ENCODE measurements at places on chromosomes 7 and 10.

GRCh38 chr10:93756118-93756517 lies 1.6 kb upstream of the LGI1 start:
- no peak for DNase-seq

DNA sequence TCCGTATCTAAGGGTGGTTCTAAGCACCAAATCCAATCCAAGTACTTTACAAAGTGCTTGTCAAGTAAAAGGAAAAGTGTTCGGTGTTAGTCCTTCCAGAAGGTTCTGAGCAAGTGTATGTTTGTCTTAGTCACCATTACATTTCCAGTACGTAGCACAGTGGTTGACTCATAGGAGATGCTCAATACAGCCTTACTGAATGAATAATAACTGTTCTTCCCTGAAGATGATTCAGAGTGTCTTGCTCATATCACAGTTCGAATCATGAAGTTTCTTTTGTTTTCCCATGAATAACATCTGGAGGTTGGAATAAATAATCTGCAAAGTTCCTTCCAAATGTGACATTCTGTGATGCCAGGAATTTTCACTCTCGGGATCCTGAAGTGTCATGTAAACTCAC lies 53.4 kb downstream of the WNT2 start:
- no peak for DNase-seq

- no peak for DNase-seq
These were observed 5.4 kb downstream of the LOXL4 start for GRCh38 chr10:98262571-98262970.

GRCh38 chr7:129202058-129202777 lies 13.8 kb downstream of the SMO start:
- no peak for DNase-seq

- no peak for DNase-seq
These were observed 131.7 kb downstream of the DOCK4 start for GRCh38 chr7:112074464-112074863.

DNA sequence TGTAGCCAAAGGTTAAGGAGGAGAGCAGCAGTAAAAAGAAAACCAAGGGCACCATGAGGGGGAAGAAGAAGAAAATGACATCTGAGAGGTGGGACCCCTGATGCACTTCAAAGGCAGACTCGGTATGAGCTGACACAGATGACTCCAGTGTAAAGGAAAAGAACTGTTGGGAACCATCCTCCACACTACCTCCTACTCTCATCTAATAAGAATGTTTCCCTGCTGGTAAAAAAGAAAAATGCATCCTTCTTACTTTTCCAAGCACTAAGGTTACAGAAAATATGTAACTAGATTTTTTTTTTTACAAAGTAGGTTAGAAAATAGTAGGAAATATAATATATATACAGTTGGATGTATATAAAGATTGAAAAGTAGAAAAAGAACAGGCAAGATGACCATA lies 16.9 kb downstream of the TAS2R41 start:
- no peak for DNase-seq

DNA sequence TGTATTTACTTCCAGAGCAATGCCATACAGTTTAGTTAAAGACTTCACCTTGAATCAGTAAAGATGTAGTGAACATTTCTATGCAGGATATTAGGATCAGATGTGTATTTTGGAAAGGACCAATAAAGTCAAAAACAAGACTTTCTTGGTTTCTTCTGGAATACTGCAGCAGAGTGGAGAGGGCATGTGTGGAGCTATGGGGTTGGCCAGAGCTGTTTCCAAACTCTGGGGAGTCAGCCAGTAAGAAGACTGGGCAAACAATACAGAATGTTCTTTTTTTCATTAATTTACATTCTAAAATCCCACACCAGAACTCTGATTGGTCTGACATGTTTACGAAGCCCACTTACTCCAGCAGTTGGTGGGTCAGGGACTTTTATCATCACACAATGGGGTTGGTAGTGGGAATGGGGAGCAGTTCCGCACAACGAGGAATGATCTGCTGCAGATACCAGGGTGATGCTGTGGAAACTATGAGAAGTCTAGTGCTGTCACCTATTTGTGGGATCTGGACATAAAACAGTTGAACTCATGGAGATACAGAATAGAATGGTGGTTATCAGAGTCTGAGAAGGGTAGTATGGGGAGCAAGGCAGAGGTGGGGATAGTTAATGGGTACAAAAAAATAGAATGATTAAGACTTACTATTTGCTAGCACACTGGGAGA lies 267.7 kb downstream of the MALRD1 start:
- no peak for DNase-seq

DNA sequence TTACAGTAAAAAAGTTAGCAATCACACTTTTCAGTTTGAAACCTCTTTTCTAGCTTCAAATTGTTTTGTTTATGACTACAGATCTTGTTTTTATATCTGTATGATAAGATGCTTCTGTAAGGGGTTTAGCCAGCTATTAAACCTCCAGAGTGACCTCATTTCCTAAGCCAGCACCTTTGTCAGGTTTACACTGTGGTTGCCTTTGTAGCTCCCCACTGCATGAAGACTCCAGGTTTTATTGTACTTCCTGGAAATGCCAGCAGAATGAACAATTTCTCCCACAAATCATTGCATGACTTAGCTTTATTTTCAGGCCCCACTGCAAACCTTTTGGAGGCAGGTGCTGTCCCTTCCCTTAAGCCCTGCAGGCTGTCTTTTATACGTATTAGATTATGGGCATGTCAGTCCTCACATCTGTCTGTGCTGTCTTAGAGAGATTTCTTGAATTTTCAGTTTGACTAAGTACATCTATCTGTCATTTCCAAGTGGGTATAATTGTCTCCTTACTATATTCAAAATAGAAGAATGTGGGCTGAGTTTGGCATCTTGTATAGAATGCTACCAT lies 8.2 kb upstream of the AGR3 start:
- DNase-seq: no peak

DNA sequence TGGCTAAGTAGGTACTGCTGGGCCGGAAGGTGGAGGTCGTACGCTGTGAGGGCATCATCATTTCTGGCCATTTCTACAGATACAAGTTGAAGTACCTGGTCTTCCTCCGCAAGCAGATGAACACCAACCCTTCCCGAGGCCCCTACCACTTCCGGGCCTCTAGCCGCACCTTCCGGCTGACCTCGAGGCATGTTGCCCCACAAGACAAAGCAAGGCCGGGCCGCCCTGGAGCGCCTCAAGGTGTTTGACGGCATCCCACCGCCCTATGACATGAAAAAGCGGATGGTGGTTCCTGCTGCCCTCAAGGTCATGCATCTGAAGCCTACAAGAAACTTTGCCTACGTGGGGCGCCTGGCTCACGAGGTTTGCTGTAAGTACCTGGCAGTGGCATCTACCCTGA lies 56.8 kb downstream of the ATXN7L1 start:
- DNase-seq: no peak

- DNase-seq: no peak
These were observed 44.0 kb downstream of the KLHDC10 start for GRCh38 chr7:130114374-130114773.

GRCh38 chr7:107744345-107744750 lies 406 bp downstream of the CBLL1 start:
- DNase-seq: no peak

DNA sequence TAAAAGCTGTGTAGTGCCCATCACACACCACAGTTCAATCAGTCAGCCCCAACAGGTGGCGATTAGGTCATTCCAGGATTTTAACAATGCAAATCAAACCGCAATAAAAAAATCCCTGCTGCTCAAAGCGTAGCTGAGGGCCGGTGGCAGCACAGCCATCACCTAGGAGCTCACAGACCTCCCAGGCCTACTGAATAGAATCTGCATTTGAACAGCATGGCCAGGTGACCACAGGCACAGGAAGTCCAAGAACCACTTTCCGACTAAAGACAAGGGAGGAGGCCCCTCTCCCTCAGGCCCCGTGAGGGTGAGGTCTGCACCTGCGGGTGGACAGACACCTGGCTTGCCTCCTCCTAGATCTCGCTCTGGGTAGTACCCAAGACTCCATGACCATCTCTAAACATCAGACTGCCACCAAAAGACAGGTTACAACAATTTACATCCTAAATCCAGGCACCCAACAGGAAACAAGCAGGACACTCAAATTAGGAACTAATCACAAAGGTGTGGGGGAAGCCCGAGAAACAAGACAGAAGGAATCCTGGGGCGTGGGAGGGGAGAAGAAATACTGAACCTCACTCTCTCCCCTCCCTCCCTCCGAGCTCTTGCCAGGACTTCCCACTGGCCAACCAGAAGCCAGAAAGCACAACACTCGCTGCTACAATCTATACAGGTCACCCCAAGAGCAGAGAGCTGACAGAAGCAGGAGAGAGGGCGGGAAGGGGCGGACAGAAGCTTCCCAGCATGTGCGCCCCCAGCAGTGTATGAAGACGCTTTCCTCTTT lies 19.2 kb downstream of the GNA12 start:
- DNase-seq: no peak

DNA sequence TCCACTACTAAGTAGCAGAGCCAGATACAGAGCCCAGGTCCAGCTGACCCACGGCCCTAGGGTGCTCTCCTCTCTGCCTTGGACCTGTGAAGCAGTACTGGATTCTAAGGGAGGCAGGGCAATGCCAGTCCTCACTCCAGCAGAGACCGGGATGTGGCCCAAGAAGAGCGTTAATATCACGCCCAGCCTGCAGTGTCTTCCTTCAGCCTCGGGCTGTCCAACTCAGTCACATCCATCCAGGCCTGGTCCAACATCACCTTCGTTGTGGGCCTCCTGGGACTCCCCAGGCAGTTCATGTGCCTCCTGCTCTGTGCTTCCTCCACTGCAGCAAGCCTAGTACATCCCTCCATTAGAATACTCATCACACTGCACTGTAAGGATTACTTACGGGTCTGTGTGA lies 114.5 kb downstream of the GRID1 start:
- no peak for DNase-seq

DNA sequence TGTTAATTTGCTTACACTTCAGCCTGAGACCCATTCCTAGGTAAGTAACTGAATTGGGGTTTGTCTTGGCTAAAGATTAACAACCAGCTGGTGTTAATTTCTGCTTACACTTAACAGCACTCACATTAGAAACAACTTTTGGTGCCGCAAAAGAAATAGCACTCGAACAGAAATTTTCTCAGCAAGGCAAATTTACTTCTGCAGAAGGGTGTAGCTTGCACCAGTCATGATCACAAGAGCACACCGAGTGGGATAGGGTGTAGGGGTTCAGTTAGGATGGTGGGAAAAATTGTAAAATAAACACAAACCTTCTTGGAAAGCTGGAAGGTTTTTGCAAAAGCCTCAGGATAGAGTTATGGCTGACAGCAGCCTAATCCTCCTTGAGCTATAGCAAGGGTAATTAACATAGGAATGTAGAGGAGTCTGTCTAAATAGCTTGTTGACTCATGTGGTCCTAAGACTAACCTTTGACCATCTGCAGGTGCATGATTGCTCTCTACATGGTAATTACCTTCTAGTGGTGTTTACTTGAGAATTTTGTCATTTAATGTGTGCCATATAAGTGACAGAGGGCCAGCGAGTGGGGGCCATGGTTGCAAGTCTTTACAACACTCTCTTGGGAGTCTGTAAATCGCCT lies 67.8 kb upstream of the CDK13 start:
- no peak for DNase-seq

GRCh38 chr7:40536421-40536820 lies 401.6 kb downstream of the SUGCT start:
- no peak for DNase-seq

- DNase-seq: no peak
These were observed 30.0 kb downstream of the PAX2 start for GRCh38 chr10:100775386-100775785.

GRCh38 chr10:35934642-35934995 lies 292.5 kb upstream of the FZD8 start:
- no peak for DNase-seq

- no peak for DNase-seq
These were observed 443.2 kb upstream of the SEMA3A start for GRCh38 chr7:84637568-84638338.

- no peak for DNase-seq
These were observed 132.1 kb downstream of the CELF2 start for GRCh38 chr10:11149807-11150141.

DNA sequence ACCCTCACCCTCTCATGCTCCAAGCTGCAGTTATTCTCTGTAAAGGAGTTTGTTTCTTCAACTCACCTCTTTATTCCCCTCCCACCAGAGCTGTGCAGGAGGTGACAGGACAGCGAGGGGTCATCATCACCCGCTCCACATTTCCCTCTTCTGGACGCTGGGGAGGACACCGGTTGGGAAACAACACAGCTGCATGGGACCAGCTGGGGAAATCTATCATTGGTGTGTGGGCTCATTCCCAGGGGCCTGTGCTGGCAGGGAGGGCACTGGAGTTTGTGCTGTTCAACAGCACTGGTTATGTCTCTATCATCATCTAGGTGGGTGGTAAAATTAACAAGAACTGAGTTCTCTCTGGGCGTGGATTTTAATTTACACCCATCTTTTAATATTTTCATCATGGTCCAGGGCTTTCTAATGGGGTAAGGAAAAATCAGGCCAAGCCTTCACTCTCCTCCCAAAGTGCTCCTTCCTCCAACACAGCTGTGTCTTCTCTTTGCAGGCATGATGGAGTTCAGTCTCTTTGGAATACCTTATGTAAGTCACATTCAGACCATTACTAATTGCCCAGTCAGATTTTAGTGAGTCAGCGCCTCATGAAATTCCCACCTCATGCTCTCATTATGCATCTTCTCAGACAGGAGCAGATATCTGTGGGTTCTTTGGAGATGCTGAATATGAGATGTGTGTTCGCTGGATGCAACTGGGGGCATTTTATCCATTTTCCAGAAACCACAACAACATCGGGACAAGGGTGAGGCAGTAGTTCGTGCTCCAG lies 61.6 kb downstream of the PRSS58 start:
- no peak for DNase-seq

DNA sequence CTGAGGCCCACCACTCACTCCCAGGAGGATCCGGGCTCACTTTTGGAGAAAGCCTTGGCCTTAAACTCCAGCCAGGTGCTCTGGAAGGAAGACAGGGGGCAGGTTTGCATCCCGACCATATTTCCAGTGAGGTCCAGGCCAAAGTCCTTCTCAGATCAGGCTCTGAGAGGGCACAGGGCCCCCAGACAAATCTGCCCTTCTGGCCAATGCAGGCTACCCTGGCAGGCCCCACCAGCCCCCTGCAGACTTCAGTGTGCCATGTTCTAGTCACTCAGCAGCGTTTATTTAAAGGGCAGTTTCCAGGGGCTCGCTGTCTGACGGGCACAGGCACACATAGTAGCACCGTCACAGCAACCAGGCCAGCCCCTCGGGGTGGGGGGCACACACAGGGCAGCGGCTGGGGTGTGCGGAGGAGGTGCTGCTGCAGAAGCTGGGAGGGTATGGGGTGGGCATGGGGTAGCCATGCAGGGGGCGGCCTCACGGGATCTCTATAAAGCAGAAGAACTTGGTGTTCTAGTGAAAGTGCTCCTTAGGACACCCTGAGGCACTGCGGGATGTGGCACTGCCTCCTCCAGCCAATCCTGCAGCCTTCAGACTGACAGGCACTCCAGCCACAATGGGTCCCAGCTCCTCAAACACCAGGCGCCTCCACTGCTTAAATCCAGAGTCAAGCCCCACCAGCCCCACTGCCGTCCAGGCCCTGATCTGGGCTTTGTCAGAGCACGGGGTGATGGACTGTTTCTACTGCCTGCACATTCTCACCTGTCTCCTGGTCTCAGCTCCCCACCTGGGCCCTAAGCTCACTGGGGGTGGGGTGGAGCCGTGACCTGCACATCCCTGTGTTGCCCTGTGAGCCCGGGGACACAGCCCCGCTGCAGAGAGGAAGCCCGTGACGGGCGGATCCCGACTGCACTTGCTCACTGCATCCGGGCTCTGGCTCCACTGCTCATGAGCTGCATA lies 9.6 kb upstream of the PYROXD2 start:
- no peak for DNase-seq
